ENCODE measurements at places on chromosomes 1 and 21.

- no peak for DNase-seq
Measured at GRCh38 chr1:194117582-194117981, 931.2 kb upstream of the B3GALT2 start.

DNA sequence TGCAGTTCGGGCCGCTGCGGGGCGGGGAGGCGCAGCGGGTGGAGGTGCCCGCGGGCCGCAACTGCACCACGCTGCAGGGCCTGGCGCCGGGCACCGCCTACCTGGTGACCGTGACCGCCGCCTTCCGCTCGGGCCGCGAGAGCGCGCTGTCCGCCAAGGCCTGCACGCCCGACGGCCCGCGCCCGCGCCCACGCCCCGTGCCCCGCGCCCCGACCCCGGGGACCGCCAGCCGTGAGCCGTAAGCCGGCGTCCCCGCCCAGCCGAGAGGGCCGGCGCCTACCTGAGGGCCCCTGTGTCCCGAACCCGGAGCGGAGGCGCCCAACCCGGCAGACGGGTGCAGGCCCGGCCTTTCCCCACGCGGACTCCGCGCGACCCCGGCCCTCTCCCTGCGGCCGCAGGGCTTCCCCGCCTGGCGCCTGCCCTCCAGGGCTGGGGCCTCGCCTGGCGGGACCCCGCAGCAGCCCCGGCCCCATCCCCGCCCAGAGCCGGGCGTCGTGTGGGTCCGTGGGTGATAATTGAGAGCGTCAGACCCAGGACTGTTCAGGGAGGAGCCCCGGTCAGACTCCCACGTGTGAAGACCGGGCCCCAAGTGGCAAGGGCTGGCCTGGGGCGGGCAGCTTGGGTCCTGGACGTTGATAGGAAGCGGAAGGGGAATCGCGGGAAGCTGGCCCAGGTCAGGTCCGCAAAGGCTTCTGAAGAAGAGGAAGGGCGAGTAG lies 4.2 kb downstream of the VWA1 start:
- DNase-seq: no peak

GRCh38 chr1:36306210-36306901 lies at the start of gene SH3D21:
SH3D21 (plus strand) TSS chr1:36306368; CDS start chr1:36306421, 53 bp downstream.
- peak; percentile 28 for DNase-seq

GRCh38 chr1:152111515-152111968 lies 3.7 kb downstream of the TCHH start:
- peak; percentile 61 for DNase-seq

GRCh38 chr1:223363057-223363855 lies 720 bp downstream of the SUSD4 start:
- DNase-seq: peak; percentile 42

DNA sequence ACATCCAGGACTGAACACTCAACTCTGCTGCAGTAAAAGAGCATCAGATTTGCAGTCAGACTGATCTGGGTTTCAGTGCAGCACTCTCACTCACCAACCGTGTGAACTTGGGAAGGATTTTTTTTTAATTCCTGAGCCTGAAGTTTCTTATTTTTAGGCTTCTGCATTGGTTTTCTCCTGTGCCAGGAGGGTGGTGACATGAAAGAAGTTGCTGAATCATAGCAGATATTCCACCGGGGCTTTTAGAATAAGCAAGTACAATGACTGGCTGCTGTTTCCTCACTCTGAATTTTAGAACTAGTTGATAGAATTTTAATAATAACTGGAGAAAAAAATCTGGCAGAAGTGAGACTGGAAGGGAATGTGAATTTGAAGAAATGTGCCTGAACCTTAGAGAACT lies 11.6 kb downstream of the ADAM30 start:
- DNase-seq: peak; percentile 22

GRCh38 chr21:20617130-20617529 lies 381.1 kb upstream of the NCAM2 start:
- DNase-seq: no peak

- no peak for DNase-seq
Measured at GRCh38 chr1:243281672-243282071, 25.8 kb downstream of the SDCCAG8 start.

DNA sequence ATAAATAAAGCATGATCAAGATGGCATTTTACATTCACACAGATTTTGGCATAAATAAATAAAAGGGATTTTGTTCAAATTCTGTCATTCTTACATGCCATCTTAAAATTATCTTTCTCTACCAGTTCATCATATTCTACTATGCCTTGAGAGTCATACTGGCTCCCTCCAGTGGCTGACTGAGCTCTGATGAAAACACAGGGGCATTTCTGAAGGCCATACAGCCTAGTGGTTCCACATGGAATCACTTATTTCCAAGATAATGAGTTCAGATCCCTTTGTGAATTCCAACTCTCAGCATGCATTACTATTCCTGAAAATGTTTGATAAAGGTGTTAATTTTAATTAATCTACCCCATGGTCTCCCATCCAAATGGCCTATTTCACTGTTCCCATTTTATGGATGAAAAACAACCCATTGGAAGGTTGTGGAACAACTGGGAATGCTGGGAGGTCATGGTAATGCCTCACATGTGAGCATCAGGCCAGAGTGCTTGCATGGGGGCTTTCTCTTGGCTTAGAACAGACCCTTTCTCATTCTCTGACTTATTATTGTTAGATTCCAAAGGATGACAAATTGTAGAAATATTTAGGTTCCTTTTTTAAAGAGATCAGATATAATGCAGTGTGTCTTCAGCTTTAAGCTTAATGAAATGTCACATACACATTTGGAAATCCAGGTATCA lies 622.4 kb upstream of the PKN2 start:
- DNase-seq: peak; percentile 71

- DNase-seq: no peak
Measured at GRCh38 chr1:156155756-156156510, 2.5 kb downstream of the SEMA4A start.

DNA sequence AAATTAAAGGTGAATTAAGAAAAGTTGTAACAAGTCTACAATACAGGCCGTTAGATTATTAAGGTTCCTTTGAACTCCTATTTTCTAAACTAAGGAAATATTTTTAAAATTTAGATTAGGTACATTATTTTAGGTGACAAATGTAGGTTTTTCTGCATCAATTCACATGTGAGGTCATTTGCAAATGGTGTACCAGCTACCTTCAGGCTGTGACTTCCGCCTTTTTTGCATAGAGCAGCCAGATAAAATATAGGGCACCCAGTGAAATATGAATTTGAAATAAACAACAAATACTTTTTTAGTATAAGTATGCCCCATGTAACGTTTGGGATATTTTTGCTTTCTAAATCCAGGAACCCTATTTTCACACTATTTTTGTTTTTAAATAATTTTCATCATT lies 544.0 kb downstream of the LMO4 start:
- no peak for DNase-seq

- no peak for DNase-seq
Measured at GRCh38 chr1:163131981-163132380, 62.8 kb downstream of the RGS4 start.

DNA sequence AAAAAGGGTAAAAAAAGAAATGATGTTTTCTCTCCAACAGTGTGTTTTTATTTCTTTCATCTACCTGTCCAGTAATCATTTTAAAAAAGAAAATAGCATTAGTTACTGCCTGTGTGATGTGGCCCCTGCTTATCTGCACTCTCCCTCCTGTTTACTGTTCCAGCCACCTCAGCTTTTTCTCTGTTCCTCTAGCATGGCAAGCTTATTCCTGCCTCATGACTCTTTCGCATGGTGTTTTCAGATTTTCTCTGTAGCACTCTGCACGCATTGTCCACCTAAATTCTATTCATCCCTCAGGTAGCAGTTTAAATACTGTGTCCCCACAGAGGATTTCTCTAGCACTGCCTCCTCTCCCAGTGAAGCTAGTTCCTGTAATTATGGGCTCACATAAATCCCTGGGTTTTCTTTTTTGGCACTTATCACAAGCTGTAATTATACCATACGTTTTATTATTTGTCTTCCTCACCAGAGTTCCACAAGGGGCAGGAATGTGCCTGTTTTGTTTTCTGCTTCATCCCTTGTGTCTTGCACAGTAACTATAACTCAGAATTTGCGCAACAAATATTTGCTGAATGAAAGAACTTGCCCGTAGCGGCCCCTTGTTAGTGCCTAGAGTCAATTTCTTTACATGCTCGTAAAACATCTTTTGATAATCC lies 51.4 kb upstream of the LRIG2 start:
- DNase-seq: peak; percentile 19

DNA sequence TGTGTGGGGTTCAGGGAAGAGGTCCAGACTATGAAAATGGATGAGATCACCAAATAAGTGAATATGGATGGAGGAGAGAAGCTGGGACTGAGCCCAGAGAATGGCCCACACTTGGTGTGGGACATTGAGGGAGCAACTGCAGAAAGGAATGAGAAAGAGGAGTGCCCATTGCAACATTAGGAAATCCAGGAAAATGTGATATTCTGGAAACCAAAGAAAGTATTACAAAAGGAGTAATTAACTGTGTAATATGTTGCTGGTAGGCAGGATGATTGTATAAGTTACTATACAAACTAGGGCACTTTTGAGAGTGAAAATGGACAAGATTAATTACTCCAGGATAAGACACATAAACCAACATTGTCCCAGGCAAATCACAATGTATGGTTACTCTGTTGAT lies 59.8 kb upstream of the ARTN start:
- no peak for DNase-seq

- DNase-seq: no peak
Measured at GRCh38 chr1:32894019-32894600, 7.1 kb downstream of the TMEM54 start.

- peak; percentile 87 for DNase-seq
Measured at GRCh38 chr1:43868741-43869067, 64.9 kb upstream of the ARTN start.

- peak; percentile 46 for DNase-seq
Measured at GRCh38 chr1:110084227-110085078, 14.0 kb upstream of the ALX3 start.

DNA sequence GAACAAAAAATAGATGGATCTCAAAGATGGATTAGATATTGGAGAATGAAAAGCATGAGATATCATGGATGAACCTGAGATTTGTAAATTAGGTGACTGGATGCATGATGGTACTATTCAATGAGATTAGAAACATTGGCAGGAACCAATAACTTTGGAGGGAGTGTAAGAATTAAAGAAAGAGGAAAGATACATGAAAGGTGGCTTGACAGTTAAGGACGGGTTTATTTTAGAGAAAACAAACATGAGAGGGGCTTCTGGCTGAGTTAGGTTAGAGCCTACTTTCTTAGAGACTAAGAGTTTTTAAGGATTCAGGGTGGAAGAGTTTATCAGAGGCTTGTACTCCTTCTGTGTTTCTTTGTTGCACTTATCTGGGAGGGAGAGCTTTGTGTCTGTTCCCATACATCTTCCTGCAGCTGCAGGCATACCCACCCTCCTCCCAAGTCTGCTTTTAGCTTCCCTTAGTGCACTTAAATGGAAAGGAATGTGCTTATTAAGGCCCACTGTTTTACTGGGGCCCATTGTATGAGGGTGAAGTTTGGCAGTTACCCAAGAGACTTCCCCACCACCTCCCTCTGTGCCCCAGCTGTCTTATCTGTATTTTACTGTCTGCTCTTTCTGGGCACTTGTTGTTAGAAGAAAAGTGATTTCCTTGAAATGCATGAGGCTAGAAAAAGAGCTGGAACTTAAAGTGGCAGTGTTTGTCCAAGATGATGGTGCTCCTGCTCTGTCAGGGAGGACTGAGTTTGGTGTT lies 26.1 kb upstream of the CR2 start:
- DNase-seq: no peak

DNA sequence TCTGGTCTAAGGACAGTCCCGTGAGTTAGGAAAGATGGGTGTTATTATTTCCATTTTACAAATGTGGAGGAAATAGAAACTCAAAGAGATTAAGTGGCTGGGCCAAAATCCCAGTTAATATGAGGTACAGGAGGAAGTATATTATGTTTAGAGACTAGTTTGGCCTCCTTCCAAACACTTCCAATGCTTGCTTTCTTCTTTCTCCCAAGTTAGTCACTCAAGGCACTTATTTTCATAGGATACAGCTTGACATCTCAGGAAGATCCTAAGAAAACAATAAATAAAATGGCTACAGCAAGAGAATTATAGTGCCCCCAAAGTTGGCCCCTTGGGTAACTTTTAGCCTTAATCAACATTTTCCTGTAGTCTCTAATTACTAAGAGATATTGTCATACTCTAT lies 47.5 kb upstream of the IPO9 start:
- peak; percentile 64 for DNase-seq

DNA sequence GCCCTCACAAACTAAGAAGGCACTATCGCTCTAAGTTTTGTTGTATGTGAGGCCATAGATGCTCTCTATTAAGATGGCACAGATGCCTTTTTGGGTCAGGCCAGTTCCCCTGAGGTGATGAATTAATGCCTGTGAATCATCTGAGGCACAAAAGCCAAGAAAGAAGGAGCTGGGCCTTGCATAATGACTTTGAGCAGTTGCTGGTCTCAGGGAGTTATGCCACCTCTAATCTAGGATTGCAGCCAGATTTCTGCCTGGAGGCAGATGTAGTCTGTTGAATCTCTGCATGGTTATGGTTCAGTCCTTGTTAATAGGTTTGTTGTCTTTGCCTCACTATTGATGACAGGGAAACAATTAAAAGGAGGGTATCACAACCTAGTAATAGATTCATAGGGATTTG lies 168.1 kb upstream of the CHRM3 start:
- DNase-seq: no peak

DNA sequence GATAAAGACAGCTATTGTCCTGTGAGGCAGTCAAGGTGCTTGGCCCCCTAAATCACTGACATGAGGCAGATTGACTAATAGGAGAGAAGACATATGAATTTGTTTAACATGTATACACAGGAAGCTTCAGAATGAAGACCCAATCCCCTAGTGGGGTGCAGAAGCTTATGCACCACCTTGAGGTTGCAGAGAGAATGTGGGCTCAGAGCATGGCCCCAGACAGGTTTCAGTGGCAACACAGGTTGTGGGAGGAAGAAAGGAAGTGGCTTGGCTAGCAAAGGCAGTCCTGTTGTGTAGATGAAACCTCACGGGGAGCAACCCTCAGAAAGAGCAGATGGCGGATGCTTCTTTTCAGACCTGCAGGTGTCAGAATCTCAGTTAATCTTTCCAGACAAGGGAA lies 37.0 kb upstream of the PARP1 start:
- no peak for DNase-seq

DNA sequence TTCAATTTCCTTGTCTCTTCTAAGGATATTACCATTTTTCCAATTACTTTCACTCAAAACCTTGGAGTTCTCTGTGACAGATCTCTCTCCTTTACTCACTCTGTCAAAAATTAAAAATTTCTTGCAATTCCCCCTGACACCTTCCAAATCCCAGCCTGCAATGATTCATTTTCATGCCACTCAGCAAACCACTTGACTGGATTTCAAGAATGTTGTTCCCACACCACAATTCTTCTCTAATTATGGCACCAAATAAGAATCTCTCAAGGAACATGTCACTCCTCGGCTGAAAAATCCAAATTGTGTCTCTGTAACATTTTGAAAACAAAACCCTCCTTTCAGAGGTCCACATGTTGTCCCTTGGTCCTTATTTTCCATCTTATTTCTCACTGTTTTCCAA lies 438.9 kb upstream of the ZP4 start:
- DNase-seq: peak; percentile 16

GRCh38 chr1:115430441-115431158 lies 92.6 kb upstream of the NGF start:
- DNase-seq: peak; percentile 98

- DNase-seq: no peak
Measured at GRCh38 chr1:168408539-168408865, 127.8 kb downstream of the TBX19 start.

GRCh38 chr1:154808261-154808908 lies 61.7 kb downstream of the KCNN3 start:
- DNase-seq: no peak
